Activated CD4-positive, alpha-beta T cell treated with anti-CD3 and anti-CD28 coated beads for 36 hours (primary cell): ENCODE measurements at places on chromosomes 1 and 21.

GRCh38 chr1:226816576-226816975 lies 53.8 kb upstream of the PSEN2 start:
- no peaks in the 10 kb centered on the region for H3K36me3 ChIP-seq
- H3K4me3 ChIP-seq = no peak overlapping the region
- peaks cover 6% of the 10 kb centered on the region for H3K4me1 ChIP-seq

- H3K36me3 ChIP-seq = no peaks in the 10 kb centered on the region
- peaks cover 8% of the 10 kb centered on the region for H3K4me1 ChIP-seq
- no peak overlapping the region for H3K27ac ChIP-seq
- peak; percentile 52 for DNase-seq
Observed at GRCh38 chr1:15038232-15039016, 115.1 kb upstream of the TMEM51 start.

- H3K4me1 ChIP-seq = no peaks in the 10 kb centered on the region
- no peak for DNase-seq
- no peaks in the 10 kb centered on the region for H3K36me3 ChIP-seq
- H3K27me3 ChIP-seq = peaks cover 10% of the 10 kb centered on the region
Observed at GRCh38 chr1:184520336-184520735, 133.5 kb downstream of the C1orf21 start.

- H3K27ac ChIP-seq = no peak overlapping the region
- peaks cover 13% of the 10 kb centered on the region for H3K27me3 ChIP-seq
- no peaks in the 10 kb centered on the region for H3K36me3 ChIP-seq
- H3K4me3 ChIP-seq = no peak overlapping the region
- DNase-seq = peak; percentile 92
- H3K4me1 ChIP-seq = peaks cover 11% of the 10 kb centered on the region
Observed at GRCh38 chr1:10960411-10961299, 51.8 kb upstream of the TARDBP start.

DNA sequence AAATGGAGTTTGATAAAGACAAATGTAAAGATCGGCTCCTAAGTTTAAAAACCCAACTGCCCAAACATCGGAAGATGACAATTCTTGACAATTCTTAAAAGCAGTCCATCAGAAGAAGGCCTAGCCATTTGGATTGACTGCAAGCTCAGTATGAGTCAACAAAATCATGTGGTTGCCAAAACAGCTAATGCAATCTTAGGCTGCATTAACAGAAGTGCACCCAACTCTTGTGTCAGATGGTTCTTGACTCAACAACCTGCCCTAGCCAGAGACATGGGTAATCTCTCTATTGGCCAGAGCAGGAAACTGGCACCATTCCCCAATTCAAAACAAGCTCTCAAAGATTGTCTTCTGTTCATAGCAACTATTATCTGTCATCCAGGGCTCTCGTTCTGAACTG lies 9.9 kb upstream of the NCF2 start:
- H3K27me3 ChIP-seq = peaks cover 3% of the 10 kb centered on the region
- H3K4me3 ChIP-seq = no peak overlapping the region
- no peaks in the 10 kb centered on the region for H3K36me3 ChIP-seq
- peaks cover 10% of the 10 kb centered on the region for H3K4me1 ChIP-seq
- H3K27ac ChIP-seq = no peak overlapping the region

DNA sequence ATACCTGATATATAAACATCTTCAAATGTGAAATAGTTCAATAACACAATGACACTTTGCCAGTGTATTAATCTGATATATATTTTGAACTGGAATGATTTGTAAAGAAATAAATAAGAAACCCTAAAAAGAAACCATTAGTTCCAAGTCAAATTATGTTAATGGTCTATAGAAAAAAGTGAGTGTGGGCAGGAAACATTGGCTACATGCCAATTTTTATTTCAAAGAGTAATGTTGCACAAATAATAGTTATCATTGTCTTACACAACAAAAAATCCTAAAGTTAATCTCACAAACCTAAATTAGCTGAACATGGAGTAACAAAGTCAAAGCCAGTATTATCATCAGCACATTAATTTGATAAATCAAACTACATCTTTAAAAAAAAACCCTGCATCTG lies 37.9 kb upstream of the BATF3 start:
- peaks cover 35% of the 10 kb centered on the region for H3K4me1 ChIP-seq
- H3K27ac ChIP-seq = peak overlapping the region; percentile 65

DNA sequence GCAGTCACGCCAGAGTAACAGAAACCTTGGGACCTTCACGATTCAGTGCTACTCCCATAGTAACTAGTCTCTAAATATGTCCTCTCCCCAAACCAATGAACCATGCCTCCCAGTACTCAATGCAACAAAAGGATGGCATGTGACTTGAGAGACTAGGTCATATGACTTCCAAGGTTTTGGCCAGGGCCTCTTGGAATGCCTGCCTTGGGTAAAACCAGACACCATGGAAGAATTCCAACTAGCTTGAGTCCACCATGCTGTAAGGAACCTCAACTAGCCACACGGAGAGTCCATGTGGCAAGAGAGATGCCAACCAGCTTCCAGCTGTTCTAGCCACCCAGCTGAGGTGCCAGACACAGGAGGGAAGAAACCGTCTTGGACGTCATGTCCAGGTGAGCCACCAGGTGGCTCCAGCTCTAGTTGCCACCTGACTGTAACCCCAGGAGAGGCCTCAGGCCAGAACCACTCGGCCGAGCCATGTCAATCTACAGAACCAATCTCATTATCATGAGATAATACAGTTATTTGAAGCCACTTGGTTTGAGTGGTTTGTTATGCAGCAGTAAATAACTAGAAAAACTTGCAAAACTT lies 115.0 kb downstream of the SYF2 start:
- peaks cover 28% of the 10 kb centered on the region for H3K4me1 ChIP-seq
- H3K36me3 ChIP-seq = no peaks in the 10 kb centered on the region
- no peak overlapping the region for H3K4me3 ChIP-seq
- peaks cover 4% of the 10 kb centered on the region for H3K27me3 ChIP-seq

- H3K4me3 ChIP-seq = no peak overlapping the region
- no peaks in the 10 kb centered on the region for H3K4me1 ChIP-seq
- no peaks in the 10 kb centered on the region for H3K36me3 ChIP-seq
- no peak for DNase-seq
- H3K27ac ChIP-seq = no peak overlapping the region
- peaks cover 3% of the 10 kb centered on the region for H3K27me3 ChIP-seq
Observed at GRCh38 chr21:17466166-17466565, 46.7 kb upstream of the CXADR start.

GRCh38 chr21:25334046-25334730 lies 273.1 kb downstream of the MRPL39 start:
- no peaks in the 10 kb centered on the region for H3K36me3 ChIP-seq
- H3K4me3 ChIP-seq = no peak overlapping the region
- no peaks in the 10 kb centered on the region for H3K4me1 ChIP-seq
- H3K27me3 ChIP-seq = peaks cover 2% of the 10 kb centered on the region

DNA sequence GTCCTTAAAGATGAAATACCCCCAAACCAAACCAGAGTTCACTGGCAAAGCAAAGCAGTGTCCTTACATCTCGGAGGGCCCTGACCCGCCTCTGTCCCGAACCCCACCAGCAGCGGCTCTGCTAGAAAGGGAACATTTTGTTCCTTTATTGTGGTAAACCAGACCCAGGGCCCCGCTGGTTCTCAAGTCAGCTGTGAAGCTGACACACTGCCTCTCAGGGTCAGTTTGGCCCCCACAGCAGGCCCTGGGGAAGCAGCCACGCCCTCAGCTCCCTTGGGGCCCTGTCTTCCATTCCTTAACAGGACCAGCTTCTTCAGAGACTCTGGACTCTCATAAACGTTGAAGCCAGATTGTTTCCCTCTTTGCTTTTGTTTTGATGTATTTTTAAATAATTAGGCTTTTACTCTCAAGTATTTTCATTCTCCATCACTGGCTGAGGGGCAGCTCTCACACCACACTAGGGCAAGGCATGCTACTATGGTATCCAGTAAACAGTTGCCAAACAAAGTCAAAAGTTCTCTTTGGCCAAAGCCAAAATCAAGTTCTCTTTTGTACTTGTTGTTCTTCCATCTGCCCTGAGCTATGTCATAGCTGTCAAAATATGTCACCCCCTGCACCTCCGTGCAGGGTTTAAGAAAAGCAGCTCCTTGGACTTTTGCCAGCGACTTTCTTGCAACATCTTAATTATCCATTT lies 61.1 kb upstream of the ANGPTL1 start:
- no peak overlapping the region for H3K27ac ChIP-seq
- DNase-seq = no peak
- H3K27me3 ChIP-seq = no peaks in the 10 kb centered on the region

GRCh38 chr1:181674617-181675016 lies 191.3 kb downstream of the CACNA1E start:
- no peaks in the 10 kb centered on the region for H3K36me3 ChIP-seq
- peaks cover 27% of the 10 kb centered on the region for H3K27me3 ChIP-seq
- H3K4me1 ChIP-seq = no peaks in the 10 kb centered on the region
- DNase-seq = no peak
- no peak overlapping the region for H3K27ac ChIP-seq

GRCh38 chr21:37356706-37357105 lies 9.9 kb upstream of the DYRK1A start:
- H3K27ac ChIP-seq = no peak overlapping the region
- H3K4me3 ChIP-seq = no peak overlapping the region
- H3K4me1 ChIP-seq = peaks cover 2% of the 10 kb centered on the region
- peaks cover 3% of the 10 kb centered on the region for H3K27me3 ChIP-seq
- no peak for DNase-seq
- H3K36me3 ChIP-seq = no peaks in the 10 kb centered on the region

- DNase-seq = no peak
- H3K4me3 ChIP-seq = no peak overlapping the region
- H3K4me1 ChIP-seq = peaks cover 3% of the 10 kb centered on the region
- no peak overlapping the region for H3K27ac ChIP-seq
Observed at GRCh38 chr21:34822942-34823341, 154.1 kb downstream of the CLIC6 start.

GRCh38 chr1:58780836-58781452 lies 2.9 kb downstream of the JUN start:
- peaks cover 17% of the 10 kb centered on the region for H3K4me1 ChIP-seq
- peaks cover 2% of the 10 kb centered on the region for H3K27me3 ChIP-seq
- peak overlapping the region; percentile 79 for H3K4me3 ChIP-seq
- H3K36me3 ChIP-seq = peaks cover 12% of the 10 kb centered on the region
- DNase-seq = no peak

GRCh38 chr1:50502147-50502546 lies 78.9 kb upstream of the DMRTA2 start:
- H3K27ac ChIP-seq = no peak overlapping the region
- DNase-seq = no peak
- no peaks in the 10 kb centered on the region for H3K27me3 ChIP-seq
- H3K36me3 ChIP-seq = peaks cover 62% of the 10 kb centered on the region
- H3K4me3 ChIP-seq = no peak overlapping the region

GRCh38 chr1:224193319-224193966 lies 10.4 kb downstream of the DEGS1 start:
- H3K36me3 ChIP-seq = peaks cover 30% of the 10 kb centered on the region
- no peak overlapping the region for H3K27ac ChIP-seq
- no peak overlapping the region for H3K4me3 ChIP-seq
- DNase-seq = no peak
- H3K27me3 ChIP-seq = no peaks in the 10 kb centered on the region

- H3K4me3 ChIP-seq = peak overlapping the region; percentile 95
- peak; percentile 71 for DNase-seq
- H3K27me3 ChIP-seq = no peaks in the 10 kb centered on the region
- no peaks in the 10 kb centered on the region for H3K36me3 ChIP-seq
- peak overlapping the region; percentile 96 for H3K27ac ChIP-seq
Observed at GRCh38 chr1:233294913-233295236, 650 bp downstream of the PCNX2 start.

DNA sequence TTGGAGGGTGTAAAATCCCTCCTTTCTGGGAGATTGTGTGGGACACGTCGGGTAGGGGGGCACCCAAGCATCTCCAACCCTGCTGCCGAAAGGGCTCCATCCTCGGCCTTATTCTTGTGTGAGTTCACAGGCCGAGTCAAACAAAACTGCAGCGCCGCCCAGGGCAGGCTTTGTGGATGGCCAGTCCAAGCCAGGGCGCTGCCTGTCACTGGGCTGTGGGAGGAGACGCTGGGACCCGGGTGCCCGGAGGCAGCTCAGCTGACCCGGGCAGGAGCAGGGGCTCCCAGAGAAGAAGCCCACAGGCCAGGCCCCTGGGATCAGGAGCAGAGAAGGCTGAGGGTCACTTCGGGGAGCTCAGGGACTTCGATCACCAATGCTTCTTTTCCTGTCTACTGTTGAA lies 31.8 kb upstream of the ARHGEF16 start:
- no peak overlapping the region for H3K4me3 ChIP-seq

- DNase-seq = no peak
- H3K4me3 ChIP-seq = no peak overlapping the region
- no peaks in the 10 kb centered on the region for H3K27me3 ChIP-seq
- peaks cover 11% of the 10 kb centered on the region for H3K4me1 ChIP-seq
- no peak overlapping the region for H3K27ac ChIP-seq
Observed at GRCh38 chr1:70169018-70169839, 36.1 kb downstream of the LRRC40 start.

- peaks cover 57% of the 10 kb centered on the region for H3K4me1 ChIP-seq
- H3K27me3 ChIP-seq = peaks cover 1% of the 10 kb centered on the region
- DNase-seq = no peak
- peak overlapping the region; percentile 69 for H3K27ac ChIP-seq
- no peak overlapping the region for H3K4me3 ChIP-seq
- H3K36me3 ChIP-seq = no peaks in the 10 kb centered on the region
Observed at GRCh38 chr1:234316937-234317336, 56.3 kb upstream of the COA6 start.

GRCh38 chr1:40981691-40982448 lies 2.4 kb downstream of the CTPS1 start:
- no peak for DNase-seq
- peak overlapping the region; percentile 86 for H3K4me3 ChIP-seq
- H3K4me1 ChIP-seq = peaks cover 65% of the 10 kb centered on the region
- peak overlapping the region; percentile 93 for H3K27ac ChIP-seq
- H3K36me3 ChIP-seq = peaks cover 62% of the 10 kb centered on the region

GRCh38 chr1:197778366-197778945 lies 3.2 kb upstream of the DENND1B start:
- H3K36me3 ChIP-seq = peaks cover 2% of the 10 kb centered on the region
- peaks cover 44% of the 10 kb centered on the region for H3K4me1 ChIP-seq
- H3K4me3 ChIP-seq = peak overlapping the region; percentile 27
- peak overlapping the region; percentile 66 for H3K27ac ChIP-seq

- no peak overlapping the region for H3K27ac ChIP-seq
- peaks cover 11% of the 10 kb centered on the region for H3K27me3 ChIP-seq
- H3K4me1 ChIP-seq = peaks cover 5% of the 10 kb centered on the region
- H3K36me3 ChIP-seq = no peaks in the 10 kb centered on the region
- H3K4me3 ChIP-seq = no peak overlapping the region
- no peak for DNase-seq
Observed at GRCh38 chr1:162950187-162950586, 89.2 kb upstream of the CCDC190 start.

- H3K36me3 ChIP-seq = peaks cover 5% of the 10 kb centered on the region
- DNase-seq = no peak
- no peaks in the 10 kb centered on the region for H3K27me3 ChIP-seq
- H3K4me1 ChIP-seq = peaks cover 20% of the 10 kb centered on the region
- H3K4me3 ChIP-seq = peak overlapping the region; percentile 86
Observed at GRCh38 chr1:18901952-18902522, 318 bp downstream of the ALDH4A1 start.
